NCI-H1417 treated with DMSO at 0.1 percent for 48 hours (cell line): ENCODE measurements at places on chromosomes 5 and 9.

GRCh38 chr9:93091453-93092081, 4.5 kb upstream of the CARD19 start:
- DNase-seq: no peak

DNA sequence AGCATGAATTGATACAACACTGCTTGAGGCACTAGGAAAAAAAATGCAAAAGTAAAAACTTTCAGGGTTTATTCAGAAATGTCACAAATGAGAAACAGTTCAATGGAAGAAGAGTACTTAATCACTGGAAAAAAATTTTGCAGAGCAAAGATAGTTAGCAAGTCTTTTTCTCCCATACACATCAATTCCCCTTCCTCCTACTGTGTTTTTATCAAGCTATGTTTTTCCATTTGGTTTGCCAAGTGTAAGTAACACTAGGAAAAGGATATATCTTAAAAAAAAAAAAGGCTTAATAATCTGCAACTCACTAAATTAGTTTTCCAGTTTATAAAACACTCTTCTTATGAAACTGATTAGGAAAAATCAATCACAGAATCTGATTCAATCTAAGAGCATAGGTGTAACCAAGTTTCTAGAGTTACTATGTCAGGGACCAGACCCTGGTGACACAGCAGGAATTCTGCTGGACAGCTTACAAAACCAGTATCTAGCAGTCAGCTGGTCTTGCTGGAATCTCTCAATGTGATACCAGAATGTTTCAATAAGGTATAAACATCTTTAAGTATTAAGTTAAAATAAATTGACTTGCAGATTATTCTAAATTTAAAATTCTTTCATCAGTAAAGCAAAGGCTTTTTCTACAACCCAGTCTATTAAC, 34.7 kb downstream of the RNF145 start:
- no peak for DNase-seq

DNA sequence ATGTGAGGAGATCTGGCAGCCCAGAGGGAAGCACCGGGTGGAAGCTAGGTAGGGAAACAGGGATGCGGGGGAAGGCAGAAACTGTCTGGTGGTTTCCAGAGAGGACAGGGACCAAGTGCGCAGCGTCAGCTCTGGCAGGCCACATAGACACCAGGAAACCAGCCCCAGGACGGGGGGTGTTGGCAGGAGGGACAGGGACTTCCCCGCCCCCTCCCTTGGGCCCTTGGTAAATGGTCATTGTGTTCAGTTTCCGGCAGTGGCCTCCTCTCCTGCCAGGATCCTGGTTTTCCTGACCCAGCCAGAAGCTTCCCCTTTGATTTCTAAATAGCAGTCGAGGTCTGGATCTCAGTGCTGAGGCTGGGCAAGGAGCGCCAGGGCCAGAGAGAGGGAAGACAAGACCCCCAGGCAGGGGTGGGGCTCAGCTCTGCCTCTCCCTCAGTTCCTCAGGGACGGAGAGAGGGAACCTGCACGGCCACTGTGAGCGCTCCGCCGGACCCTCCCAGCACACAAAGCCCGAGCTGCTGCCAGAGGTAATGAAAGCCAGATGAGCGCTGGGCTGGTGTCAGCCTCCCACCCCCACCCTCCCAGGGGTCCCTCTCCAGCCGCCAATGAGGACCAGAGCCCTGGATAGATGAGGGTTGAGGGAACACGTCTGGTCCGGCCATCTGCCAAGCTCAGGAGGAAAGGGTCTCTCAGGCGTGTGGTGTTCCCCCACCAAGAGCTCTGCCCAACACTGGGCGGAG, 1.8 kb downstream of the RALGDS start:
- no peak for DNase-seq

- DNase-seq: no peak
Measured at GRCh38 chr5:179554981-179555380, 4.6 kb downstream of the RUFY1 start.

GRCh38 chr9:95813923-95814322, 61.6 kb upstream of the ERCC6L2 start:
- DNase-seq: no peak

GRCh38 chr5:157729858-157730257, 1.4 kb upstream of the THG1L start:
- DNase-seq: no peak

- DNase-seq: no peak
Measured at GRCh38 chr5:176133289-176133870, 104.8 kb upstream of the SIMC1 start.

DNA sequence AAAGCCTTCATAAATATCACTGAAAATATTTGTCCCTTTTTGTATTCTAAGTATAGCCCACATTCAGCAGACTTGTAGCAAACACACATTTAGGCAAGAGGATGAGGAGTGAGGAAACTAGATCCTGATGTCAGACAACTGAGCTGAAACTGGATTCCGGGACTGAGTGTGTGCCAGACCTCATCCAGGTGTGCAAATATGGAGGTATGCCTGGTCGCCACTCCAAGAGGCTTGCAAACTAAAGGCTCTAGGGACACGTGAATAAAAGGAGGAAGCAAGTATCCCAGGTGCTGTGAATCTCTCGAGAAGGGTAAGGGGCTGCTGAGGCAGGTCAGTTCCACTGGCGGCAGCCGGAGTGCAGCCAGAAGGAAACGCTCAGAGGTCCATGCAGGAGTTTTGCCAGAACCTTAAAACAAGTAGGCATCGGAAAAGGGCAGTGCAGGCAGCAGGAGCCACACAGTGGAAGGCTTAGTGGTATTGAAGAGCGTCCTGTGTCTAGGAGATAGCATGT, 77.4 kb upstream of the ALDH1B1 start:
- no peak for DNase-seq

GRCh38 chr5:18455521-18455920, 821.3 kb downstream of the TAF11L14 start:
- DNase-seq: no peak

GRCh38 chr9:109449036-109449798, 48.9 kb downstream of the PTPN3 start:
- no peak for DNase-seq

DNA sequence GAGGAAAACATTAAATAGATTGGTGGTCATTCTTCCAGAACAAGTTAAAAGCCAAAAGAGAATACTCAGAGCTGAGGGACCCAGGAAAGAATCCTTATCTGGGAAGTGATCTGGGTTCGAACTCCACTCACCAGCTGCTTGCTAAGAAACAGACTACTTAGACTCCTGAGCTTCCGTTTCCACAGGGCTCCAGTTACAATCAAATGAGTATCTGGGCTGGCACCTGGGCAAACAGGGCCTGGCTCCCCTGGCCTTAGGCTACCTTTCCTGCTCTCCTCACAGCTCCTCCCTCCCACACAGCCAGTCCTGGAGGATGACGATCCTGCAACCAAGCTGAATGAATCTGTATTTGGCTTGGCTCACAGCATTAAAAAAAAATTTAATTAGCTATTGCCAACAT, 2.5 kb downstream of the MAPK9 start:
- DNase-seq: no peak

DNA sequence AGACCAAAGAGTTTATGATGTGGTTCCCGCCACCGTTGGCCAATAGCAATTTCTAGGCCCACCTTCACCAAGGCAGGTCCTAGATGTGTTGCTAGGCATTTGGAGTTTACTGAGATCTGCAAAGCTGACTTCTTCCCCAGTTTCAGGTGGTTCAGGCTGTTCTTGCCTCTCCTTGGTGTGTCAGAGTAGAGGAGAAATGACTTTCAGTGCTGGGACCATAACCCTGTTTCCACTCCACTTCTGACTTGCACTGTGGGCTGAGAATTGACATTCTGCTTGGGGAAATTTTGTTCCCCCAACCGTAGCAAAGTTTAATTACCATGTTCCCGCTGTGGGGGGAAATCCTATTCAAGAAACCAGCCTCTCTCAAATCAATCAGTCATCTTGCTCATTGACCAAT, 128.0 kb upstream of the GABRP start:
- DNase-seq: no peak

GRCh38 chr9:108012405-108012804, 522.8 kb upstream of the KLF4 start:
- no peak for DNase-seq

DNA sequence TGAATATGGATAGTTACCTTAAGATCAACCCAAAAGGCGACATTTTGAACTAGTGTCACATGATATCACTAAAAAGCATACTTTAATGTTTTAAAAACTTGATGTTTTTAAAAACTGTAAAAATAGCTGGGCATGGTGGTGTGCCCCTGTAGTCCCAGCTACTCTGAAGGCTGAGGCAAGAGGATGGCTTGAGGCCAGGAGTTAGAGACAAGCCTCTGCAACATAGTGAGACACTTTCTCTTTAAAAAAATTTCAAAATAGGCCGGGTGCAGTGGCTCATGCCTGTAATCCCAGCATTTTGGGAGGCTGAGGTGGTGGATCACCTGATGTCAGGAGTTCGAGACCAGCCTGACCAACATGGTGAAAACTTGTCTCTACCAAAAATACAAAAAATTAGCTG, 129.5 kb downstream of the NPR3 start:
- no peak for DNase-seq

DNA sequence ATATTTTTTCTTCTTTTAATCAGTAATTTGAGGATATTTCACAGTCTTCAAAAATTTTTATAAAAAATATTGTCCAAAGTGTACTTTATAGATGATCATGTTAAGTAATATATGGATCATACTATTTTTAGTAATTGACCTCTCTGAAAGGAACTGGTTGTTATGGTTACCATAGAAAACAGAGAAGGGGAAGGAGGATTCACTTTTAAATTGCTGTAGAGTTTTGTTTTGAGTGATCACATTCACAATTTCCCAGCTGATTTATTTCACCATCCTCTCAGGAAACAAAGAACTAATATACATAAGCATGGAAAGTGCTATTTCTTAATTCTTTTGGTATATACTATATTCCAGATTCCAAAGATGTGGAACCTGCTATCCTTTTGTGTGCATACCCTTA, 56.5 kb upstream of the NREP start:
- DNase-seq: no peak

DNA sequence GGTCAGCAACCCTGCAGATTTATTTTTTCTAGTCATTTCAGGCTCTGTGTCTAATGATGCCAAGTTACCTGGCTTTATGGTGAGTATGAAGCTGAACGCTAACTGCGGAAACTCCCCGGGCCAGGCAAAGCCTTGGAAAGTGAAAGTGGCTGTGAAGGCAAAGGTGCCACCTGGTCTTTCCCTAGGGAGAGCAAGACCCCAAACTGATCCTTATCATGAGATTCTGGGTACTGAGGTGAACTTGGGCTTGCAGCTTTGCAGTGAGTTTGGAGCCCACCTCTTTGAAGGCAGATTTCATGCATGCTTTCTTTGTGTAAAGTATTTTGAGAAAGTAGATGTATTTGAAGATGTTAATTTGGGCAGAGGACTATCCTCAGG, 63.3 kb downstream of the CARTPT start:
- no peak for DNase-seq

GRCh38 chr5:98603456-98603855, 170.0 kb upstream of the RGMB start:
- no peak for DNase-seq

GRCh38 chr5:35803191-35803651, 53.5 kb upstream of the IL7R start:
- peak; percentile 44 for DNase-seq

DNA sequence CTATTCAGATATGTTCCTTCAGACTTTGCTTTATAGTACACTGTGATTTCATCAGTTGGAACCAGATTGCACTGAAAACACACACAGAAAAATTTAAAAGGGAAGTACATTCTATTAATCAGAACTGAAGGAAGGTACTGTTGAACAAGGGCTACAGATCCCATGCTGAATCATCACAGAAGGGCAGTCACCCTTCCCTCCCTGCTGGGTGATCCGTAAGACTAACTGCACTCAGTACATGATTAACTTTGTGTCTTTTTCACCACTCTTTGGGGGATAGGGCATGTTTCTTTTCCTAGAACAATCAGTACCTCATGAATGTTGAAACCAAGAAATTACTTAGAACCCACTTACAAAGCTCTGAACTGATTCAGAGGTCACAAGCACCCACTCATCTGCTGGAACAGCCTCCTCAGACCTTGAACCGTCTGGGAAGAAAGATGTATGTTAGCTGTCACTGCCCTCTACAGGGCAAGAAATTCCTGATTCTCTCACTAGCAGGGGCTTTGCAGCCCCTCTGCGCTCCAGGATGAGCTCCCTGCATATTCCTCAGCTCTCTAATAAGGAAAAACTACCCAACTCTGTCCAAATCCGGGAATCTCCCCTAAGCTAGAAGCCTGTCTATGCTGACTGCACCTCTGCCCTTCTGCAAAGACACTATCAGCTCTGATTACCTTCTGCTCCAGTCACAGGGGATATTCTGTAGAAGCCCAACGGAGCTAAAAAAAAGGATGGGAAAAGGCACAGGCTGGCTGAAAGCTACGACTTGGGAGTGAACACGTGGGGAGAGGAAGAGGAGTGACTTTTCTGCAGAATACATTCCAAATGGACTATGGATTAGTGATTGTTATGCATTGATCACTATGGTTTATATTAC, 51.0 kb downstream of the IARS1 start:
- no peak for DNase-seq

DNA sequence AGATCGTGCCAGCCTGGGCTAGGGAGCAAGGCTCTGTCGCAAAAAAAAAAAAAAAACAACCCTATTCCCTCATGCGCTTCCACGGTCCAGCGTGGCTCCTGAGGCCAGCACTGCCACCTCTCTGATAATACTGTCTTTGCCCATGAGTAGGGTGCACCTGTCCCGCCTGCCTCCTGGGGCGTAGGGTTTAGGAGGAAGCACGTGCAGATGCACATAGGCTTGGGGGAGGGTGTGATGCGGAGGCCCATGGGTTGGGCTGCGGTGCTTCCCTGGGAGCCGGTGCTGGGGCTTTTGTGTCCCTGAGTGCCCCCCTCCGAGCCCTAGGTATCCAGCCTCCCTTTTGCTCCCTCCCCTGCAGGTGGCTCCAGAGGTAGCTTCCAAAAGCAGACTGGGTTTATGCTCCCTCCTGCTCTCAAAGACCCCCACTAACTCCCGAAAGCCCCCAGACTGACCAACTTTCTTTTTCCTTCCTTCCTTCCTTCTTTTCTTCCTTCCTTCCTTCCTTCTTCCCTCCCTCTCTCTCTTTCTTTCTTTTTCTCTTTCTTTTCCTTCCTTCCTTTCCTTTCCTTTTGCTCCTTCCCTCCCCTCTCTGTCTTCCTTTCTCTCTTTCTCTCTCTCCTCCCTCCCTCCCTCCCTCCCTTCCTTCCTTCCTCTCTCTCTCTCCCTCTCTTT, 12.8 kb downstream of the FGFR4 start:
- no peak for DNase-seq
